ENCODE measurements at places on chromosomes 13 and 19.

DNA sequence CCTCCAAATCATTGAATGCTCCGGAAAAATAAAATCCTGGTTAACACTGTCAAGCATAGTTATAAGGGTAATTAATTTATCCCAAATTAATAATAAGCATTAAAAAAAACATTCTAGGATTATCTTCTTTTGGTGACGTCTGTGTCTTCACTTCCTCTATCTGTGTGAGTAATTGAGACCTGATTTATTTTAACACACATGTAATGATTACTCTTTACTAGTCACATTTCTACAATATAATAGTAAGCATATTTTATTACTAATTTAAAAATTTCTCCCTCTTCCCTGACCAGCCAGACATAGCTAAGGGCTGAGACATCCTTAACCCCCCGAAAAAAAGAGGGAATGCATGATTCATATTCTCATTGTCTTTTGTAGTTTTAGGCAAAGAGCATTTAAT lies 2.3 kb downstream of the FNDC3A start:
- DNase-seq, result no peak
- H3K4me3 ChIP-seq, result peak overlapping the region; percentile 84
- H3K27ac ChIP-seq, result no peak overlapping the region
- H3K36me3 ChIP-seq, result no peaks in the 10 kb centered on the region

DNA sequence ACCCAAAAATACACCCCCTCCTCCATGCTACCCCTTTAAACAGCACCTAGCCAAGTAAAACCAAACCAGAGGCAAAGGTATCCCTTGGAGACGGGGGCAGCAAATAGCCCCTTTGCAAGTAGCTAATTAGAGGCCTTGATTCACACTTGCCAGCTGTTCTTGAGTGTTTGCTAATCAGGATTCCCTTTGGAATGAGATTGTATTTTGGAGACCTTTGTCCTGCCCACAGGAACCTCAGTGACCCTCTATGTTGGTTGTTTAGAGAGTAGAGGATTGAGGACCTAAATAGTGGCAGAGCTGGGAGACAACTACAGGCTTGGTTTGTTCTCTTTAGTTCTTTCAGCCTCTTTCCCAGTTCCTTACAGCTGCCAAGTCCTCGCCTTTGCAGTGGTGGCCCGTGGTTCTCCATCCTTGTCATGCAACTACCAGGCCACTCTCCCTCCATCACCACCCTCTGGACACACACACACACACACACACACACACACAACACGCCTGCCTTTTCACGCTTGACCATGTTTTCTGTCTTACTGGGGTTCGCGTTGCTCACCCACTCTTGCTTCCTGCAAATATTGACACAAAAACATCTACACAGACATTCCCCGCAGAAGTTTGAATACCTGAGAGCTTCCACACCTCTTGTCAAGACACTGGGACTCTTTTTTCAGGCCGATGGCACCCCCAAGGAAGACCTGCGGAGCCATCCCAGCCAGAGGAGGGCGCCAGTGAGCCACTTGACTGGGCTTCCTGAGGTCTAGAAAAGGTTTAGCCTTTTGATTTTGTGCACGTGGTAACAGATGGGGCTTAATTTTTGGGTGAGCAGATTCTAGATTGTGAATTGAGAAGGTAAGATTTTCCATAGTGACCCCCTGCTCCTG lies 80.0 kb upstream of the GPR183 start:
- no peaks in the 10 kb centered on the region for H3K27me3 ChIP-seq
- peaks cover 25% of the 10 kb centered on the region for H3K36me3 ChIP-seq
- H3K4me3 ChIP-seq, result no peak overlapping the region
- DNase-seq, result no peak

DNA sequence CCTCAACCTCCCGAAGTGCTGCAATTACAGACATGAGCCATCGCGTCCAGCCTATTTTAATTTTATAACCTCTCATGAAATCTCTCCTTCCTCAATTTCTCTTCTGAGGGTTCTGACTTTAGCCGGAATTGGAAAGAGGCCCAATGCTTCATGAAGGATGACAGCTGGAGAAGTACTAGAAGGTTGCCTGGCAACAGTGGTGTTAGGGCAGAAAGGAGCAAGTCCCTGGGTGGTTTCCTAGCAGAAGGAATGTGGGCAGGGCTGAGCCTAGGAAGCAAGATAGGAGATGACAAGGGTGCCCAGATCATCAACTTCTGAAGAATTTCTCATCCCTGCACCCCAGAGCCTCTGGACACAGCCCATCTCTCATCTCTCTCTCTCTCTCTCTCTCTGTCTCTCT lies 25.8 kb downstream of the CACNG6 start:
- no peaks in the 10 kb centered on the region for H3K4me1 ChIP-seq
- no peak overlapping the region for H3K27ac ChIP-seq
- no peaks in the 10 kb centered on the region for H3K36me3 ChIP-seq
- H3K4me3 ChIP-seq, result no peak overlapping the region

DNA sequence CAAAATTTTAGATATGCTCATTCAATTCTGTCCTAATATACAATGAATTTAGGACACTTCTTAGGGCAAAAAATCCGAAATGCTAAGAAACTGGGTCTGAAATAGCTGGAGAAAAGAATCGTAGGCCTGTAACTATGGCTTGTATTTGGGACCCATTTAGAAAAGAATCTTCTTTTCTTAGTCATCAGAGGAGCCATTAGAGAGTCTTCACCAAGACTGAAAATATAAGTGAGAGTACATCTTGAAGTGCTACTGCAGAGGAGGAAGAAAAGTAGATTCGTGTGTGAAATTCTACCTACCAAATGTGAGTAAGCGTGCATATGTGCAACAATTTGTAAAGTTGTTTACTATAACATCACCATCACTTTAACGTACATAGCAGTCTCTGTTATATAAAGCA lies 8.8 kb upstream of the DACH1 start:
- no peak for DNase-seq
- H3K4me1 ChIP-seq, result no peaks in the 10 kb centered on the region
- no peak overlapping the region for H3K27ac ChIP-seq

DNA sequence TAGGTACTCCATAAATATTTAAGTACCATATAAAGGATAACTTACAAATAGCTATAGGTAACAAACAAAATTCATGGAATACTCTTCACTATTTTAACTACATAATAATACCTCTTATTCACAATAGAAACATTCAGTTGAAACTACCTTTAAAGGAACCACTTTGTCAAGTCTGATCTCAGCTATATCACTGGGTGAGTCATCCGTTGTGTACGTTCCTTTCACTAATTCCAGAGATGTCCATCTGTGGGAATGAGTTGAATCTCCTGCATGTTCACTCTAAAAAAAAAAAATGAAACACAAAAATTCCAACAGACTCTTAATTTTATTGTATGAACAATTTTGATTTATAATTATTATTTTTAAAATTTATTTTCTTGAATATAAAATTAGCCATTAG lies 149.4 kb upstream of the FBXL3 start:
- no peaks in the 10 kb centered on the region for H3K27me3 ChIP-seq
- no peak for DNase-seq
- H3K36me3 ChIP-seq, result peaks cover 94% of the 10 kb centered on the region
- no peaks in the 10 kb centered on the region for H3K4me1 ChIP-seq
- H3K4me3 ChIP-seq, result no peak overlapping the region

DNA sequence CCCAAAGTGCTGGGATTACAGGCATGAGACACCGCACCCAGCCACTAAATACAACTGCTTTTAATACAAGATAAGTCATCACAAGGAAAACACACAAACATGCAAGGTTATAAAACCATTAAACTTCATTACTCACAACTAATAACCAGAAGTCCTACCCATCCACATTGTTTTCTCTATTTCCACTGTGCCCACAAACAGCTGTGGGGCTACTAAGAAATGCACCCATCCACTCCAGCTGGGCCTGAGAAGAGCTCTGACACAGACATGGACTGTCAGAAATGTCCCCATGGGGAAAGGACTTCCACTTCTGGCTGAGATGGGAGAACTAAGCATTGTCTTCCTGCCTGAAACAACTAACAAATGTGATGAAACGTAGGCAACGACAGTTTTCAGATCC lies 17.2 kb downstream of the SAFB2 start:
- no peak for DNase-seq

GRCh38 chr13:24454056-24454455 lies 58.5 kb downstream of the PARP4 start:
- peaks cover 81% of the 10 kb centered on the region for H3K36me3 ChIP-seq
- H3K4me1 ChIP-seq, result no peaks in the 10 kb centered on the region
- no peak overlapping the region for H3K4me3 ChIP-seq
- no peaks in the 10 kb centered on the region for H3K27me3 ChIP-seq
- no peak for DNase-seq

DNA sequence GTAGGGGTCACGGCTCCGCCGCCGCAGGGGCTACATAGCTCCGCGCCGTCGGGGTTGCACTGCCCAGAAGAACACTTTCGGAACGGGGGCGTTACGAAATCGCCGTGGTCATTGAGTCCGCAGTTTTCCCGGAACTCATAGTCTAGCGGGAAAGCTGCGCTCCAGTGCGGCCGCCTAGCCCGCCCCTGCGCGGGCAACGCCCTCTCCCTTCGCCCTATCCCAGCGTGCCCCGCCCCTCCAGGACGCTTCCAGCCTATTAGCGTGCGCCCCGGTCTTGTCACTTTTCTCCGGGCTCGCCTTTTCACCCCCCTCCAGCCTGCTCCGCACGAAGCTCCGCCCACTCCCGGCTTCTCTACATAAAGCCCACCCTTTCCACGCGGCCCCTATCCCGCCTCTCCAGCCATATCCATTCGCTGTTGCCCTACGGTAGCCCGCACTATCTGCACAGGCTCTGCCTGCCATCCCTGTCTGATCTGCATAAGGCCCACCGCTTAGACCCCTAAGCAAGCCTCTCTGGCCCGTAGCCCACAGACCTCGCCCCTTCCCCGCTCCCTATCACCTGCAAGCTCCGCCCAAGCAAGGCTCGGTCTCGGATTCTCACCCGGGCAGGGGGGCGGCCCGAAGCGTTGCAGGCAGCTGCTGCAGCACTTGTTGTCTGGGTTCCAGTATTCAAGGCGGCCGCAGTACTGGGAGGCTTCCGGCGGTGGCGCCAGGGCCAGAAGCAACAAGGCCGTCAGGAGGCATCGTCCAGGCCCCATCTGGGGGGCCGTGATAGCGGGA lies 1.6 kb downstream of the IGFLR1 start:
- peak; percentile 99 for DNase-seq
- H3K4me1 ChIP-seq, result peaks cover 24% of the 10 kb centered on the region
- H3K36me3 ChIP-seq, result peaks cover 61% of the 10 kb centered on the region
- H3K27me3 ChIP-seq, result no peaks in the 10 kb centered on the region
- H3K4me3 ChIP-seq, result peak overlapping the region; percentile 58

GRCh38 chr13:100300708-100301107 lies 211.8 kb downstream of the PCCA start:
- H3K36me3 ChIP-seq, result no peaks in the 10 kb centered on the region
- no peak overlapping the region for H3K4me3 ChIP-seq
- H3K27me3 ChIP-seq, result no peaks in the 10 kb centered on the region
- DNase-seq, result no peak
- no peak overlapping the region for H3K27ac ChIP-seq

- peaks cover 36% of the 10 kb centered on the region for H3K27me3 ChIP-seq
- peaks cover 54% of the 10 kb centered on the region for H3K4me1 ChIP-seq
- peak overlapping the region; percentile 60 for H3K4me3 ChIP-seq
- DNase-seq, result no peak
- no peaks in the 10 kb centered on the region for H3K36me3 ChIP-seq
Observed at GRCh38 chr13:21674490-21675009, 3.7 kb downstream of the FGF9 start.

GRCh38 chr19:5579697-5580096 lies 11.9 kb upstream of the TINCR start:
- no peak overlapping the region for H3K4me3 ChIP-seq
- no peak overlapping the region for H3K27ac ChIP-seq
- H3K27me3 ChIP-seq, result no peaks in the 10 kb centered on the region
- no peak for DNase-seq
- H3K36me3 ChIP-seq, result peaks cover 47% of the 10 kb centered on the region
